ENCODE measurements at places on chromosomes 13 and 19.
A peak's percentile ranks its signal among the peaks of the same experiment; 100 is the strongest.

DNA sequence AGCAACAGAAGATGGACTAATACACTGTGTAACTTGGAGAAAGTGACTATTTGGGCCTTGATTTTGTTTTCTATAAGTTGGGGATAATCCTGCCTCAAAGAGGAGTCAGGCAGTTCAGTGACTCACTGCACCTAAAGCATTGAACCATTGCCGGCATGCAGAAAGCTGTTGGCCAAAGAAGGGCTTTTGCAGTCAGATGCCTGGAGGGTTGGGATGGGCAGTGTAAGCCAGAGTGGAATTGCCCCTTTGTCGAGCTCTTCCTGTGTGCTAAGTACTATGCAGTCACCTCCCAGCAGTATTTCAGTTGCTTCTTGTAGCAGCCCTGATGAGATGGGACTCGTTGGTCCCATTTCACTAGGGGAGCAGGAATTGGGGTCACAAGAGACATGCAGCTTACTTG lies 11.1 kb downstream of the ZNF473 start:
- no peak for DNase-seq

GRCh38 chr13:47415048-47415447 lies 518.2 kb upstream of the HTR2A start:
- DNase-seq, result no peak

GRCh38 chr19:41871573-41872383 lies 5.3 kb upstream of the CD79A start:
- peak; percentile 72 for DNase-seq

- no peak for DNase-seq
Measured at GRCh38 chr13:46210362-46211083, 1.2 kb upstream of the LRRC63 start.

DNA sequence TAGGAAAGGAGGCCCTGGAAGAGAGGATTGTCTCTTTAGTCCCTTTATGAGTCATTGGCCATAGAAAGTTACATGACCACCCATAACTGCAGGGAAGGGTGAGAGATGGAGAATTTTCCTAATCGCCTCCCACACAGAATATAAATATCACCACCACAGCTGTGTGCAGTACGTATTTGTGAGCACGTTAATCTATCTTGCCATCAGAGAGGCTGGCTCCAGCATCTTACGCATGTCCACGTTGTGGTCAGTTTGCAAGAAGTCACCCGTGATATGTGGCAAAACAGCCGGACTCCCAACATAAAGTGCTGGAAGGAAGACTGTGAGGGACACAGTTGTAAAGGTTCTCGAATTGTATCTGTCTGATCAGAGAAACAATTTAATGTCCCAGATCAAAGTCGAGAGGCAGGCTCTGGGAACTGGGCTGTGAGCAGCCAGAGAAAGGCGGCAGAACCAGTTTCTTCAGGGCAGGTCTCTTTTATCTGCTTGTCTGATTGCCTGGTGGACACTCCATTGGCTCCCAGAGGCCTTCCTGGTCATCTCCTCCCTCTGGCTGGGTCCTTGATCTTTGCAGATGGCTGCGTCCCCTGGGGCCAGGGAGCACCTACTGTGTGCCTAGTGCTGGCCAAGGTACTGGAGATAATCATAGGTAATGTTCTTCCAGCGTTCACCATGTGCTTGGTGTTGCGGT lies 74.9 kb downstream of the SIPA1L3 start:
- no peak for DNase-seq

DNA sequence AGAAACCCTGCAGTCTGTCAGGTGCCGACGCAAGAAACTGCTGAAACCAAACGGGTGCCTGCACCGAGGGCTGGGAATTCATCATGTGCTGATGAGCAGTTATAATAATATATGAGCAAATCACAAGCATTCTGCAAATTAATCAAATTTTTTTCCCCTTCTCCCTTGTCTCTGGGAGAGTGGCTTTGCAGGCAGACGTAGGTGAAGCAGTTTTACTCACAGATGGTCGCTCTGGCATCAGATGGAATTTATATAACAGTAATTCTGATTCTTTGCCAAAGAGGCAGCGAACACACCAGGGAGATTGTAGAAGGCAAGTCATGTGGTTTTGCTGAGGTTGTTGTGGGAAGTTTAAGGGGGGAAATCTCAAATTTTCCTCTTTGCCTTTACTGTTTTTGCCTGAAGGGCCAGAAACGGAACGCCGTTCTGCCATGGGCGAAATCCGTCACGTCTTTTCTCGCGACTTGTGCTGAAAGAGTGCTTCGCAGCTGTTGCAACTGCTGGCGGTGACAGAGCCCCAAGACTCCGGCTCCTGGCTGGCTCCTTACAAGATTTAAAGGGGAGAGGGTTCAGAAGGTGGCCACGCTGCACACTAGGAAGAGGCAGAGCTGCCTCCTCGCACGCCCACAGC lies 320.1 kb downstream of the ZNF536 start:
- peak; percentile 88 for DNase-seq

DNA sequence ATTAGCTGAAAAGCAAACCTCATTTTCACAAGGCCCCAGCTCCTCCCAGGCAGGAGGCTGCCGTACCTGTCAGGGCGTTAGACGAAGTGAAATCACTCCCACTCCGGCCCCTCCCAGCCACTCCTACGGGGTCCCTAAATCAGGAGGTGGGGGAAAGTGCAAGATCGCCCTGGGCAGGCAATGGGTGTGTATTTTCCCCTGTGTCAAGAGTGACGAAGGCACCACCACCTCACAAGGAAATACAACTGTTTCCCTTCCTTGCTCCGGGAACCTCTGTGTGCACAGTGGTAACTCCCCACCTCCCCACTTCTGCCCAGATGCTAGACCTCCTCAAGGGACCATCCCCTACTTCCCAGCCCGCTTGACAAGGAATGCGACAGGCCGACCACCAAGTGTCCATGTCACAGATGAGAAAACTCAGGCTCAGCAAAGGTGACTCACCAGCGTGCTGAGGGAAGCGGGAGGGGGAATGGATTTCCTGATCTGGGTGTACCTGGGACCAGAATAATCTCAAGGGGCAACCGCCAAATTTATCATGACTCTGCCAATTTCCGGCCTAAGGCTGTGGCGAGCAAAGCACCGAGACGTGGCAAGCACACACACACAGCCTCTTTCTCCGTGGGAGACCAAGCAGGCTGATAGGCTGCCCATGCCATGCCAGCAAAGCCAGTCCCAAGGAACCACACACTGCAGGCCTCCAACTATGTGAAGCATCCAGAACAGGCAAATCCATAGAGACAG lies 7.3 kb downstream of the PPP6R1 start:
- DNase-seq, result no peak

- no peak for DNase-seq
Measured at GRCh38 chr13:97749174-97749573, 204.3 kb upstream of the IPO5 start.

DNA sequence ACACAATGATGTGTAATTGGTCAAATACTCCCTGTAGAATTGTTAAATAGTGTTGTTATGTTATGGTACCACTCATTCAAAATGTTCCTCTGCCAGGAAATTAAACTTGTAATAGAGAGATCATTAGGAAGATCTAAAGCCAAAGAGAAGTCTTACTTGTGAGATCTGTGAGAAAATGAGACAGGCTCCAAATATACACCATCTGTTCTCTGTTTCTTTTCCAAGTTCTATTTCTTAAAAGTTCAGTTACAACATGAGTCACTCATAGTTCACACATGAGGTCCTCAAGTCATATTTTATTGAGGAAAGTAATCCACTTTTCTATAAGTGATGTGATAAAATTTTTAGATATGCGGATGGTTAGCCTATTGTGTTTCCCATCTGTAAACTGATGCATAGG lies 1038.1 kb upstream of the PRR20A start:
- DNase-seq, result no peak

DNA sequence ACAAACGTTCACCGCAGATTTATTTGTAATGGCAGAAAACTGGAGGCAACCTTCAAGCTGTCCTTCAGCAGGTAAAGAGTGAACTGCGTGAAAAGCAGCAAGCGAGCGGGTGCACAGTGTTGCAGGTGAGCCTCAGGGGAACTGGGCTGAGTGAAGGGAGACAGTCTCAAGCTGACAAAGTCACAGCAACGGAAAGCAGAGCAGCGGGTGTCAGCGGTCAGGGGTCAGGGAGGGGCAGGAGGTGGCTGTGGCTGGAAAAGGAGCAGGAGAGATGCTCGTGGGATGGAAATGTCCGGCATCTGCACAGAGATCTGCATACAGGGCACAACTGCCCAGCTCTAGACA lies 8.5 kb upstream of the RASA3 start:
- DNase-seq, result no peak

GRCh38 chr19:45156751-45157150 lies 4.0 kb downstream of the NKPD1 start:
- DNase-seq, result no peak

DNA sequence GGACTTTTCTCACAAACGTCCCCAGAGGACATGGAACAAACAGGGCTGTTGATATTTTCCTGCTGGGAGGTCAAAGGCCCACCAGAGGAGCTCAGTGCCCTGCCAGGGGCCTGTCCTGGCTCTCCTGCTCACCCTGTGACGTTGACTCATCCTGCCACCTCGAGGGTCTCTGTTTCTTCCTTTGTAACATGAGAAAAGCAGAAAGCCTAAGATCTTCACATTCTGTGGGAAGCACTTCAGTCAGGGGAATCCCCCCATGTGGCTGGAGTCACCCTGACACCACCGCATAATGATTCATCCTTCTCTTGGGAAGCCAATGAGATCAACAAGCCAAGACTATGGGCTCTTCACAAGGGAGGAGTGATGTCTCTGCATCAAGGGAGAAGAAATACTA lies 147.9 kb downstream of the KATNAL1 start:
- no peak for DNase-seq

All from cerebellar cortex (tissue), 1 donor.